ENCODE measurements at places on chromosomes 2 and 18. TPM values are rescaled to one million over a fixed set of nuclear protein-coding genes. Genes with fewer than 3 reads are reported as not detected.

The SCYGR4 gene
- not detected for total RNA-seq

The ADD2 gene
- 0.38 TPM for total RNA-seq

The ANKMY1 gene
- total RNA-seq = 24.2 TPM

The IGFBP2 gene
- 313 TPM for total RNA-seq

The MEP1B gene
- not detected for total RNA-seq

The ANO7 gene
- total RNA-seq = 4.0 TPM

GRCh38 chr2:127753374-127753773 lies 52.1 kb downstream of the SFT2D3 start:
- H3K27me3 ChIP-seq = no peaks in the 10 kb centered on the region
- no peak overlapping the region for H3K27ac ChIP-seq
- no peaks in the 10 kb centered on the region for H3K4me1 ChIP-seq

- no peaks in the 10 kb centered on the region for H3K27me3 ChIP-seq
- no peaks in the 10 kb centered on the region for H3K4me1 ChIP-seq
- H3K27ac ChIP-seq = no peak overlapping the region
- H3K4me3 ChIP-seq = no peak overlapping the region
- no peak for DNase-seq
Measured at GRCh38 chr18:50751490-50751889, 68.3 kb downstream of the MRO start.

GRCh38 chr2:85560812-85561279 lies 447 bp downstream of the GGCX start:
- peaks cover 6% of the 10 kb centered on the region for H3K4me1 ChIP-seq
- no peak for DNase-seq
- H3K4me3 ChIP-seq = peak overlapping the region; percentile 94
- no peaks in the 10 kb centered on the region for H3K27me3 ChIP-seq

DNA sequence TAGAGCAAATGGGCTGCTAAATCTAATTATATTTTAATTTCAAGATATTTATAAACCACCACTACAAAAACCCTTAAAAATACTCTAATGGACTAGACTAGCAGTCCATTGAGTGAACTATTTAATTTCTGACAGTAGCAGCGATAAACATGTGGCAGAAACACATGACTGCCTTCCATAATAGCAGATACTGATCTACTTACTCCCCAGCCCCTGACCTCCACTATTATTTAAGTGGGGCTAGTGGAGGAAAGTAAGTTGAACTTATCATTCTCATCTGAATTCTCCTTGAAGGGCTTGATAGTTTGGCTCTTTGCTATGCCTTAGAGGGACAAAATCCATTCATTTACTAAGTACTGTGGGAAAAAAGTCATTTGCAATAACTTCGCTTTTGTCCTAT lies 90.8 kb downstream of the TTN start:
- H3K27me3 ChIP-seq = no peaks in the 10 kb centered on the region
- H3K4me1 ChIP-seq = no peaks in the 10 kb centered on the region
- no peak for DNase-seq

DNA sequence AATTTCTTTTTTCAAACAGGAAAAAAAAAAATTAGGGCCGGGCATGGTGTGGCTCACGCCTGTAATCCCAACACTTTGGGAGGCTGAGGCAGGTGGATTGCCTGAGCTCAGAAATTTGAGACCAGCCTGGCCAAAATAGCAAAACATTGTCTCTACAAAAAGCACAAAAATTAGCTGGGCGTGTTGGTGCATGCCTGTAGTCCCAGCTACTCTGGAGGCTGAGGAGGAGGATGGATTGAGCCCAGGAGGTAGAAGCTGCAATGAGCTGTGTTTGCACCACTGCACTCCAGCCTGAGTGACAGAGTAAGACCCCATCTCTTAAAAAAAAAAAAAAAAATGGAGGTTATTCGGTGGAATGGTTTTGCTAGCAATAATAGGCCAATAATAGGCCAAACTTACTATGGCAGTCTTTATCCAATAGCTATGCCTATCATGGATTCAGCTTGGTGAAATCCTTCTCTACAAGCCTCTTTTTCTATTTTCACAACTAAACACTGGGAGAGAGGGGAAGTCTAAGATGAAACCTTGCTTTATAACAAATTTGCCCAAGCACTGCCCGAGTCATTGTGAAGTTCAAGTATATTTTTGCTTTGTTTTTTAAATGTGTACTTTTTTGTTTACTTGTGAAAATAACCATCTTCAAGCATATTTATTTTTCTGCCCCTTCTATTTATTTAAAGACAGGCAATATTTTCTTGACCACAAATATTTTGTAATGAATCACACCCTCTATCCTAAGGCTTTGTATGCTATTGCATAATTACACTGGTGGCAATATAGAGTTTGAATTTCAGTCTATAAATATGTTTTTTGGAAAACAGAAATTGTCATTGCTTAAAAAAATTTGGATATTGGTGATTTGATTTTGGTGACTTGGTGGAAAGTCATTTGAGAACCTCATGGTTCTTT lies 20.0 kb upstream of the KYNU start:
- H3K4me1 ChIP-seq = no peaks in the 10 kb centered on the region
- H3K36me3 ChIP-seq = no peaks in the 10 kb centered on the region
- H3K4me3 ChIP-seq = no peak overlapping the region

GRCh38 chr2:8986327-8986976 lies 17.0 kb downstream of the MBOAT2 start:
- no peak overlapping the region for H3K4me3 ChIP-seq
- peaks cover 2% of the 10 kb centered on the region for H3K4me1 ChIP-seq
- H3K27ac ChIP-seq = no peak overlapping the region
- H3K27me3 ChIP-seq = peaks cover 3% of the 10 kb centered on the region
- no peaks in the 10 kb centered on the region for H3K36me3 ChIP-seq

- peaks cover 7% of the 10 kb centered on the region for H3K4me1 ChIP-seq
- peak; percentile 99 for DNase-seq
Measured at GRCh38 chr2:64751286-64752260, 97.9 kb upstream of the SERTAD2 start.

DNA sequence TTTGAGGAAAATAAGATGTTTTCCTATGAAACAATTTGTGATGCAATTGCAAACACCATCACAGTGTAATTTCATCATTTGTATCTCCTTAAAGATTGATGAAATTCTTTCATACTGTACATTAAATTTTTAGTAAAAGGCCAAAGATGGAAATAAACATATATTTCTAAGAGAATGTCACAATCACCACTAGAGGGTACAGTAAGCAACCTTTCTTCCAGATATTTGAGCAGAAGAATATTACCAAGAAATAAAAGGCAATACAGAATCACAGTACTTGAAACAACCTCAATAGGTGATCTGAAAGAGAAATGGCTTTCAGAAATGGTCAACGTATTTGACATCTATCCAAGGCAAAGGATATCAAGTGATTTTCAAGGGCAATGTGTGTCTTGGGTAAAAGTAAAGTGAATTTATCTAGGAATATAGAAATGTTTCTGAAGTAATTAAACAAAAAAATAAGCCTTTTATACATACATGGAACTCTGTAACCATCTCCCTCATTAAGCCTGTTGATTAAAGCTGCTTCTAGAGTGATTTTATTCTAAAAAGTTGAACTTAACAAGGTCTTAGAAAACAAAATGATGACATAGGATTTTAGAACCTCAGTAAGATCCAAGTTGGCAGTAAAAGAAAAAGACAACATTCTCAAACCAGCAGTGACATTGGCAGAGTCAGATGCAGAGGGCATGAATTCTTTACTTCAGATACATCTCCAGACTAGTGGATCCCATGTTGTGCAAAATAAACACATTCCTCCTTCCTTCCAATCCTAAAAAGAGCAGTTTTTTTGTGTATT lies 90.3 kb upstream of the SESTD1 start:
- no peaks in the 10 kb centered on the region for H3K36me3 ChIP-seq
- H3K27me3 ChIP-seq = no peaks in the 10 kb centered on the region
- H3K4me1 ChIP-seq = no peaks in the 10 kb centered on the region
- no peak for DNase-seq
- no peak overlapping the region for H3K4me3 ChIP-seq

DNA sequence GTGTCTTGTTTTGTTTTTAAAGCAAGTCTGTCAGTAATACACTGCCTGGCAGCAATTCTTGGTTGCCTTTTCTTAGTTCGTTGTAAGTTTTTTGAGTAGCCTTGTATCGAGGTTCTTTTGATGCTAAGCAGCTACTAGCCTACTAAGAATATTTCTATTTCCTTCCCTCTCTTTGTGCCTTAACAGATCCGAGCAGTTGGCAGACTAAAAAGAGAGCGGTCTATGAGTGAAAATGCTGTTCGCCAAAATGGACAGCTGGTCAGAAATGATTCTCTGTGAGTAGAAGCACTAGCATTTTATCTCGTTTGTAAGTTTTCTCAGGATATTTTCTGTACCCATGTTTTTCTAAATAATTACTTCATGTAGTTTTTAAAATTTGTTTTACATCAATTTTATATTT lies 15.1 kb downstream of the MFF start:
- H3K36me3 ChIP-seq = no peaks in the 10 kb centered on the region
- no peak for DNase-seq
- no peaks in the 10 kb centered on the region for H3K27me3 ChIP-seq

DNA sequence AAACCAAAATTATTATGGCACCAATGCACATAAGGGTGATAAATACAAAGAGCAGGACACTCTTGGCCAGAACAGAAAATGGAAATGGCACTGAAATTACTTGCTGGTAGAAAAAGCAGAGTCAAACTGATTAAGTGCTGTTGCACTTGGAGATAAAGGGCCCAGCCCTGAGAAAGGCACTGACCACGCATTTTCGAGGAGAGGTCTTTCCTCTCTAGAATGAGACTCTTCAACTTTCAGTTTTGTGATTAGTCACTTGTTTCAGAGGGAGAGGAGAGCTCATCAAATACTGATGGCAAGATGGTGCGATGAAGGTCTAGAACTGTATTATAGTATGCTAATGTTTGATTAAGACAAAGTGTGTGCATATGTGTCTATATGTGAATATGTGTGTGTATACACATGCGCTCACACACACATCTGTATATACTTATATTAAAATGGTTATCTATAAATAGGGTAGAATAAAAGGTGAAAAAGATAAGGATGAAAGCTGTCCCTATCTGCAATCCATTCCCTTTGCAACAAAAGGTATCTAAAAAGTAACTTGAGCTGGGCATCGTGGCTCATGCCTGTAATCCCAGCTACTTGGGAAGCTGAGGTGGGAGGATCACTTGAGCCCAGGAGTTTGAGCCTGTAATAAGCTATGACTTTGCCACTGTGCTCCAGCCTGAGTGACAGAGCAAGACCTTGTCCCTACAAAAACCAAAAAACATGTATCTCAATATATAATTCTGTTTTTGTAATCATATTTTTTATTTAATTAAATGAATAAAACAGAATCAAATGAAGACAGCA lies 48.8 kb upstream of the ZDBF2 start:
- no peaks in the 10 kb centered on the region for H3K27me3 ChIP-seq
- no peak overlapping the region for H3K27ac ChIP-seq
- no peak overlapping the region for H3K4me3 ChIP-seq
- DNase-seq = no peak
- H3K36me3 ChIP-seq = no peaks in the 10 kb centered on the region
- H3K4me1 ChIP-seq = no peaks in the 10 kb centered on the region

DNA sequence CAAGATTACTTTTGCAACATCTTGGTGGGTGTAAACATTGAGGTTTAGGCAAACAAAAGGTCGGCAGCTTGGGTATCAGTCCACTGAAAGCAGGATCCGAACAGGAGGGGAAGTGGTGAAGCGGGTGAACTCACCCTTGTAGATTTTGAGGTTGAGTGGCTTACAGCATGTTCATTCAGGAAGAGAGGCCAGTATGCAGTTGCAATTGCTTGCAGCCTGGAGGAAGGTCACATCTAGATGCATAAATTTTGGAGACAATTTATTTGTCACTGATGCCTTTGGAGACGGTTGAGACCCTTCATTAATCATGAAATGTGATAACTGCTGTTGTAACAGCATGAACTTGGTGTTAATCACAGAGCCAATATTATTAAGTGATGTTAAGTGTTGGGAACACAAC lies 131.1 kb downstream of the LTBP1 start:
- no peaks in the 10 kb centered on the region for H3K4me1 ChIP-seq
- no peaks in the 10 kb centered on the region for H3K27me3 ChIP-seq
- H3K27ac ChIP-seq = no peak overlapping the region
- H3K36me3 ChIP-seq = no peaks in the 10 kb centered on the region
- H3K4me3 ChIP-seq = no peak overlapping the region
- no peak for DNase-seq

DNA sequence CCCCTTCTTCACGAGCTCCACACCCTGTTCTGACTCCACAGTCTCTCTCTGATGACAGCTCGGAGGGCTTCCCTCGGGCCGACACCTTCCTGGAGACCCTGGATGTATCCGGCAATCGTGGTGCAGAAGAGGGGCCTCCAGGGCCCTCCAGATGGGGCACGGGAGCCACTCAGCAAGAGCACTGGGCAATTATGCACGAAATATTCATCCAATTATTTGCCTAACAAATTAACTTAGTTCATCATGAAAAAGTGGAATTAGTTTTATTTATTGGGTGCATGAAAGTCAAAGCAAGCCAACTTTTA lies 277.3 kb upstream of the HDAC4 start:
- no peak overlapping the region for H3K4me3 ChIP-seq
- DNase-seq = no peak
- H3K36me3 ChIP-seq = no peaks in the 10 kb centered on the region
- no peak overlapping the region for H3K27ac ChIP-seq

DNA sequence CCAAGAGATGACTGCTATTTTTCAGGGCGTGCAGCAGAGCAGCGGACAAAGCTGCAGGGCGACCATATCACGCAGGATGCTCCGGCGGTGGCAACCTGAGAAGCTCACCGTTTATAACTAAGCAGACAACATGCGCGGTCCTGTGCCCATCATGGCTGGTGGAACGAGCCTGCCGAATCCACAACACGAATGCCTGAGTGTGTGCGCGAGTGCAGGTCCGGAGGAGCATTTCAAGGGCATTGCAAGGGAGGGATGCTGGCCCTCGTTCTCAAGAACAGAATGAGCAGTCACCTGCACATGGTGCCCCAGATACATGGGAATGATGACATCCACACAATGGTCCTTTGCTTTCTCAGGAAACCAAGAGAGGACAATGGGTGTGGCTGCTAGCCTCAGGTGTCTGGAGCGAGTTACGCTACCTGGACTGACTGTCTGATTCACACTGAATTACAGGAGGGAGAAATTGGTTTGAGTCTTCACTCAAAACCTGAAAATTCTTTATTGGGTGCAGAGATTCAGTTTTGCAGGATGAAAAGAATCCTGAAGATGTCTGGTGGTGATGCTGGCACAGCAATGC lies 39.8 kb downstream of the TBC1D8 start:
- no peaks in the 10 kb centered on the region for H3K27me3 ChIP-seq
- no peak overlapping the region for H3K27ac ChIP-seq
- no peak for DNase-seq
- no peaks in the 10 kb centered on the region for H3K36me3 ChIP-seq
- H3K4me1 ChIP-seq = peaks cover 10% of the 10 kb centered on the region

GRCh38 chr2:80499095-80499494 lies 194.5 kb upstream of the LRRTM1 start:
- no peaks in the 10 kb centered on the region for H3K4me1 ChIP-seq
- no peak for DNase-seq
- no peaks in the 10 kb centered on the region for H3K36me3 ChIP-seq

GRCh38 chr2:75480971-75481836 lies 79.5 kb downstream of the EVA1A start:
- no peaks in the 10 kb centered on the region for H3K27me3 ChIP-seq
- no peak overlapping the region for H3K4me3 ChIP-seq
- H3K36me3 ChIP-seq = no peaks in the 10 kb centered on the region
- DNase-seq = no peak

GRCh38 chr2:240429341-240429871 lies 6.1 kb upstream of the GPC1 start:
- H3K4me3 ChIP-seq = no peak overlapping the region
- no peak overlapping the region for H3K27ac ChIP-seq
- H3K4me1 ChIP-seq = peaks cover 4% of the 10 kb centered on the region
- no peaks in the 10 kb centered on the region for H3K27me3 ChIP-seq
- no peaks in the 10 kb centered on the region for H3K36me3 ChIP-seq

- H3K4me1 ChIP-seq = no peaks in the 10 kb centered on the region
- no peaks in the 10 kb centered on the region for H3K36me3 ChIP-seq
- H3K27me3 ChIP-seq = no peaks in the 10 kb centered on the region
- no peak overlapping the region for H3K27ac ChIP-seq
Measured at GRCh38 chr18:24725644-24726415, 265.4 kb downstream of the HRH4 start.
